ENCODE measurements at places on chromosomes 2 and 18.

- DNase-seq, result no peak
Measured at GRCh38 chr18:74517236-74517630, 17.1 kb upstream of the CNDP1 start.

DNA sequence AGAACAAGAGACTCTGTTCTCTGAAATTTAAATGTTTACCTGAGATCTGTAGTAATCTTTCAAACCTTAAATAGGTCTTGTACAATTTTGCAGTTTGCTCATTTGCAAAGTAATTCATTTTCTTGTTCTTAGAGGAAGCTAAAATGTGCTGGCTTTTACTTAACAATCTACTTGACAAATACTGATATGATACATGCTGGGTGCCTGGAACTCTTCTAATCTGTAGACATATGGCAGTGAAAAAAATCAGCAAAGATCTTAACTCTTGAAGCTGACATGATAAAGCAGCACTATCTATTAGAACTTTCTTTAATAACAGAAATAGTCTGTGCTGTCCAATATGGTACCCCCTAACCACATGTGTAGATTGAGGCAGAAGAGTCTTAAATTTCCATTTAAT is 1352.8 kb upstream of the SLC39A10 start:
- DNase-seq, result no peak

DNA sequence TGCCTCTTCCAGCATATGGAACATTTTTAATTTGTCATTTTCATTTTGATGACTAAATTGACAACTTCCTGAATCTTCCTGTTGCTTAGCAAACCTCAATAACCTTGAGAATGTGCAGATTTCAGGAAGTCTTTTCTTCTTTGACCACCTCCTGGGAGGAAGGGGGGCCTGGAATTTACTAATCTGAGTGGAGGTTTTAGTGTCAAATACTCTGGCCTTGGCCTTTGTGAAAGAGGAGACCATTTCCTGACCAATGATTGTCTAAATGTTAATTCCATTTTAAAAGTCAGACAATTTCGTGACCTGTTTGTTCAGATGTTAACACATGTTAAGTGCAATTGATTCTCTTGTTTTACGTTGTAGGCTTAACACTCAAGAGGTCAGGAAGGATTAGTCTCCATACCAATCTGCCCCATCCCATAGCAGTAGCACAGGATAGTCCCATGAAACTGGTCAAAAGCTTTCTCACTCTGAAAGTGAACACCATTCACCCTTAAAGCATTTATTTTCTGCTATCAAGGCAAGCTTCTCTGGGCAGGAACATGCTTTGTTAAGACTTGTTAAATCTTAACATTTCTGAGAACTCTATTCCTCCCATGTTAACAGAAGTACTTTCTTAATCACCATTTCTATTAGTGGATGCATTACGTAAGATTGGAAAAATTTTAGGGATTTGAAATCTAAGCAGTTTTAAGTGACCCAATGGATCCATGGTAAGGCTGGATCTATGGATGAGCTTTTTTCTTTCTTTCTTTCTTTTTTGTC is 219.6 kb downstream of the RND3 start:
- DNase-seq, result no peak

- DNase-seq, result no peak
Measured at GRCh38 chr2:160289126-160289525, 89.1 kb upstream of the ITGB6 start.

- no peak for DNase-seq
Measured at GRCh38 chr2:134411279-134411827, 157.5 kb downstream of the MGAT5 start.

DNA sequence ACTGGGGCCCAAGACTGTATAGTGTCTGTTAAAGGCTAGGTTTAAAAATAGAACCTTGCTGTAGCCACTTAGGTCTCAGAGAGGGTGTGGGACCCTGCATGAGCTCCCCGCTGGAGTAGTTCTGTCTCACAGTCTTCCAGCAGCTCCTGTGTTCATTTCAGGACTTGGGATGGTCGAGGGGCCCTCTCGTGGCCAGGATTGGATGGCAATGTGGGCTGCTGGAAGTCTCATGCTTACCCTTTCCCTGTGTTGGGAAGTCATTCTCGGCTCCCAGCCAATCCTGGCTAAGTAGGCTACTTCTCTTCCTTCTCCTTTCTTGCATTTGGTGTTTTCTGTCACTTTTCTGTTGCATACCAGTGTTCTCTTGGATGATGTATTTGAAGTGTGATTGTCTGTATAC is 284.0 kb upstream of the GCFC2 start:
- DNase-seq, result no peak

- no peak for DNase-seq
Measured at GRCh38 chr2:23828986-23829385, 97.9 kb downstream of the ATAD2B start.

DNA sequence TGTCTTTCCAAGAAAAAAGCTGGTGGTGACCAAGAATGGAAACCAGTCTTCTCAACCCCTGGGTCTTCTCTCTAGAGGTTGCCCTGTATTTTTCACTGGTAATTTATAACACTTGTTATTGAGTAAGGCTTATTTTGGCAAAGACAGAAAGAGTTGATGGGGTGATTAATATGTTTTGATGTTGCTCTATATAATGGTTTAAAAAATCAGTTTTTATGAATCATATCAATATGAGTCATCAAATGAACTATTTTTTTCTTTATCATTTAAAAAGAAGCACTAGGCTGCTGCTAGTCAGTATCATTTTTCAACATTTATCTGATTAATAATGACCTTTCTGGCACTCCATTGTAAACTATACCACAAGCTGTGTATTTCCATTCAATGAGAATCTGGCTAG is 1142.2 kb downstream of the LRP1B start:
- no peak for DNase-seq
